ENCODE measurements at places on chromosomes 1 and 21.
A peak's percentile ranks its signal among the peaks of the same experiment; 100 is the strongest.

GRCh38 chr21:39097981-39098380, 85.3 kb downstream of the PSMG1 start:
- DNase-seq, result no peak

DNA sequence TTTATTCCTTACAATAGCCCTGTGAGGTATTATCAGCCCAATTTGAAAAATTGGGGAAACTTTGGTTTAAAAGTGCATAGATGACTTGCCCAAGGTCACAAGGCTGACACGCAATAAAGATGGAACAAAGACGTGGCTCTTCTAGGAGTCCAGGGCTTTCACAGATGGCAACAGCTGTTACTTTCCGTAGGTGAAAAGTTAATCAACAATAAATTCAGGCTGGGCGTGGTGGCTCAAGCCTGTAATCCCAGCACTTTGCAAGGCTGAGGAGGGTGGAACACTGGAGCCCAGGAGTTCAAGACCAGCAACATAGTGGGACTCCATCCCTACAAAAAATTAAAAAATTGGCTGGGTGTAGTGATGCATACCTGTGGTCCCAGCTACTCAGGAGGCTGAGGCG, 87.8 kb upstream of the ATF3 start:
- no peak for DNase-seq

GRCh38 chr1:163512349-163512989, 190.7 kb downstream of the NUF2 start:
- DNase-seq, result no peak

DNA sequence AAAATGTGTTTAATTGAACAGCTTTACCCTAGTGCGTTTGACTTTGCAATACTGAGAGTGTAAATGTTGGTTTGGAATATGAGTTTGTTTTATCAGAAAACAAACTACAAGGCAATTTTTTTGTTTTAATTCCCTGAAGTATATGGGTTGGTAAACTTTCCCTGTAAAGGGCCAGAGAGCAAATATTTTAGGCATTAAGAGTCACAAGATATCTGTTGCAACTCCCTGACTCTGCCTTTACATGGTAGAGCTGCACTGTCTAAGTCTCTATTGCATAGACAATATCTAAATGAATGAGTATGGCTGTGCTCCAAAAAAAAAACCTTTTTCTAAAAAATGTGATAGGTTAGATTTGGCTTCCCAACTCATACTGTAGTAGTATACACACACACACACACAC, 115.1 kb upstream of the PBX1 start:
- no peak for DNase-seq

- no peak for DNase-seq
Measured at GRCh38 chr21:14690886-14691285, 144.8 kb upstream of the SAMSN1 start.

DNA sequence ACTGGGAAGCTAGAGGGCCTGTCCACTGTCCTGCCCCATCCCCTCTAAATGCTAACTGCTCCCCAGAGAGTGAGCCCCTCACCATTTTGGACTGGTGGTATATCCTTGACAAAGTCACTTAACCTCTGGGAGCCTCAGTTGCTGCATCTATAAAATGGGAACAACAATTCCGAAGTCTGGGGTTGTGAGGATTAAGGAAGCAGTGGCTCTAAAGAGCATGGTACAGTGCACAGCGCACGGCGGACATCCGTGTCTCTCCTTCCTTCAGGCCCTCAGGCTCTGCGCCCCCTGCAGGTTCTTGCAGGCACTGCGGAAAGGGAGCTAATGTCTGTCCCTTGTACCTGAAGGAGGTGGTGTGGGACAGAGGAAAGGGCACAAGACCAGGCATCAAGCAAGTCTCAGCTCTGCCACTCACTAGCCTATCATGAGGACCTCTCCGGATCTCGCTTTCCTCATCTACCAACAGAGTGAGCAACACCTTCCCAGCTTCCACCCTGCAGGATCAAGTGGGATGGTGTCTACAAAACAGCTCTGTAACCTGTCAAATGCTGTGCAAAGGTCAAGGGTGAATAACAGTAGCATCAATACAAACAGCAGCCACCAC, 20.1 kb downstream of the ECE1 start:
- DNase-seq, result peak; percentile 93

DNA sequence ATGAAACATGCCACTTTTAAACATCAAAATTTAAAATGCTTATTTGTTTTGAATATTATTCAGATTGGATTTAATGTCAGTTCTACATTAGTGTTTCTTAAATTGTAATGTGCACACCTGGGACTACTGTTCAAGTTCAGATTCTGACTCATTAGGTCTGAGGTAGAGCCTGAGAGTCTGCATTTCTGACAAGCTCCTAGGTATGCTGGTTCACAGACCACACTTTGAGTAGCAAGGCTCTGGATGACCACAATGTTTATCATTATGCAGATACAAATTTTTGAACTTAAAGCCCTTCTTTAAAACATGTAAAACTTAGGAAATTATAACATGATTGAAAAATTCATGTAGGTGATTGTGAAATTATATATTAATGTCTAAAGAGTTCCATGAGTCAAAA, 40.2 kb downstream of the TTLL7 start:
- DNase-seq, result no peak

DNA sequence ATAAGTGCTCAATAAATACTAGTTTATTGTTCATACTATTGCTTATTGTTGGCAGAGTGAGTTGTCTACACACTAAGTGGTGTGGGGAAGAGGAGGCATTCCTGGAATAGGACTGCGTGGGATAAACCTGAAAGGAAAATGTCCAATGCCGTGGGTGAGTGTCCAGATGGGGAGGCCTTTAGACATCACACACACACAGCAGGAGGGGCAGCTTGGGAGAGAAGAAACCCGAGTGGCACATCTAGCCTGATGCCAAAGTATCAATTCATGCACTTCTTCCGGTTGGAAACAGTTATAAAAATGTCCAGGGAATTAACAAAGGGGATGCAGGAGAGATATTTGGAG, 27.3 kb downstream of the CCN1 start:
- DNase-seq, result no peak

DNA sequence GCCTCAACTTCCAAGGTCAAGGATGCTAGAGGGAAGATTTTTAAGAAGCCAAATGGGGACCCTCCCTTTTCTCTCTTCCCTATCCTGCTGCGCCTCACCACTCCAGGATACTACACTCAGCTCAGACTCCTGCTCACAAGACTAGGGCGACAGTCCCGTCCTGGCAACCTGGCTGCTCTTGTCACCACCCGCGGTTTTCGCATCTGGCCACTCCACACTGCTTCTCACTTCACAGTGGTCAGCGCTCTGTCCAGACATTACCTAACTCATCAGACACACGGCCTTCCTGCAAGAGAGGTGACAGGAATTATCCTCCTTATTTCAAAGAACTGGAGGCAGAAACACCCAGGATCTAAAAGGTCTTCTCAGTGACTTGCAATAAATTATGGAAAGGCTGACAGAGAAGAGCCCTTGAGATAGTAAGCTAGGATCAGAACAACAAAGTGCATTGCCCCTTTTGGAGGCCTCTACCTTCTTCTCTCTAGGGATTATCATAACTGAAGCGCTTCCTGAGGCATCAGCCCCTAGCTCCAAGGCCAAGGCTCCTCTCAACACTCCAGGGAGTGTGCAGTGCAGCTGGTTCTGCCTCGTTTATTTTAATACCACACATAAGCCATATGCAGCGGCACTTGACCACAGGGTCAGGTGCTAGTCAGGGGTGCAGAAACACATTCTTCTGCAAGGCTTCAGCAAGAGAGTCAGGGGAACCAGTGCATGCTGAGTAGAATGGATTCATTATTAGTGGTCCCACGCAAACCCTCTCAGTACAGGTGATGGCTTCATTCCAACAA, 41.9 kb downstream of the ASTN1 start:
- no peak for DNase-seq

DNA sequence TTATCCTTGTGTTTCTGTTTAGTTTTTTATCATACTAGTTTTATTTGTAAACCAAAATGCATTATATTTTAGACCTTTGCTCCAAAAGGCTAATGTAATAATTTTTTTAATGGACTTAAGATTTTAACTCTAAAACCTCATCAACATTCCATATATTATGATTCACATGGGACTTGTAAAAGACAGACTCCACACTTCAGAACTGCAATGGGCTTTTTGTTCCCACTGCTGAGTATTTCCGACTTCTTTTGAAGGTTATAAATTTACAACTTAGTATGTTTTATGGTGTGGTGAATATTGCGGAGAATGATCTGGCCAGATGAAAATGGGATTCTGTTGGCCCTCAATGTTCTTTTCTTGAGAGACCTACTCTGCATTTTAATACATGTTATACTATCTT, 678.5 kb downstream of the USP25 start:
- no peak for DNase-seq

- no peak for DNase-seq
Measured at GRCh38 chr1:109118089-109118488, 4.2 kb downstream of the ELAPOR1 start.

DNA sequence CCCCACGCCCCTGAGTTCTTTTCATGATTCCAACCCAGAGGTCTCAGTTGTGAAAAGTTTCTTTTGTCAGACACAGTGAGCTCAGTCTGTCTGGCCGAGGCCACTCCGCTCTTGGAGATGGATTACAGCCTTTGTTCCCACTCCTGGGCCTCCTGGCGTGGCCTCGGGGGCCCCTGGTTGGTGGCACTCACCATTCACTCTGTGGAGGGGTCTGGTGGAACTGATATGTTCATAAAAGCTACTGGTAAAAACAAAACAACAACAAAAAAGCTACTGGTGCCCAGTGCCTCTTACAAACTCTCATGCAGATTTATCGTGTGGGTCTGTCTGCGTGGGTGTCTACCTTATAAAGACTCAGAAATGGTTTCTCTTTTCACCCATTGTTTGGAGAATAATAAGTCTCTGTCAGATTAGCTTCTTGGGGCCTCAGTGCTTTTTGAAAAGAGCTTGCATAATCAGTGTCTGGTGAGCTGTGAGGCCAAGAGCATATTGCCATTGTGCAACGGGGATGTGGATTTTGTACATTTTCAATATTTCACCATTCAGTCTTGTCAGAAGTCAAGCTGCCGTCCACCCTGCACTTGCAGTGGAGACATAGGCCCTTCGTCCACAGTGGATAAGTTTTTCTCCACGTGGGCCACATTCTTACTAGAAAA, 86.7 kb downstream of the GALNT2 start:
- DNase-seq, result no peak

GRCh38 chr21:43892984-43893535, 28.0 kb downstream of the AGPAT3 start:
- no peak for DNase-seq

DNA sequence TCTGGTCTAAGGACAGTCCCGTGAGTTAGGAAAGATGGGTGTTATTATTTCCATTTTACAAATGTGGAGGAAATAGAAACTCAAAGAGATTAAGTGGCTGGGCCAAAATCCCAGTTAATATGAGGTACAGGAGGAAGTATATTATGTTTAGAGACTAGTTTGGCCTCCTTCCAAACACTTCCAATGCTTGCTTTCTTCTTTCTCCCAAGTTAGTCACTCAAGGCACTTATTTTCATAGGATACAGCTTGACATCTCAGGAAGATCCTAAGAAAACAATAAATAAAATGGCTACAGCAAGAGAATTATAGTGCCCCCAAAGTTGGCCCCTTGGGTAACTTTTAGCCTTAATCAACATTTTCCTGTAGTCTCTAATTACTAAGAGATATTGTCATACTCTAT, 47.5 kb upstream of the IPO9 start:
- DNase-seq, result no peak

GRCh38 chr21:42279341-42279871, 35.8 kb downstream of the TFF3 start:
- no peak for DNase-seq

- peak; percentile 62 for DNase-seq
Measured at GRCh38 chr1:22031214-22031962, 21.1 kb upstream of the CDC42 start.

DNA sequence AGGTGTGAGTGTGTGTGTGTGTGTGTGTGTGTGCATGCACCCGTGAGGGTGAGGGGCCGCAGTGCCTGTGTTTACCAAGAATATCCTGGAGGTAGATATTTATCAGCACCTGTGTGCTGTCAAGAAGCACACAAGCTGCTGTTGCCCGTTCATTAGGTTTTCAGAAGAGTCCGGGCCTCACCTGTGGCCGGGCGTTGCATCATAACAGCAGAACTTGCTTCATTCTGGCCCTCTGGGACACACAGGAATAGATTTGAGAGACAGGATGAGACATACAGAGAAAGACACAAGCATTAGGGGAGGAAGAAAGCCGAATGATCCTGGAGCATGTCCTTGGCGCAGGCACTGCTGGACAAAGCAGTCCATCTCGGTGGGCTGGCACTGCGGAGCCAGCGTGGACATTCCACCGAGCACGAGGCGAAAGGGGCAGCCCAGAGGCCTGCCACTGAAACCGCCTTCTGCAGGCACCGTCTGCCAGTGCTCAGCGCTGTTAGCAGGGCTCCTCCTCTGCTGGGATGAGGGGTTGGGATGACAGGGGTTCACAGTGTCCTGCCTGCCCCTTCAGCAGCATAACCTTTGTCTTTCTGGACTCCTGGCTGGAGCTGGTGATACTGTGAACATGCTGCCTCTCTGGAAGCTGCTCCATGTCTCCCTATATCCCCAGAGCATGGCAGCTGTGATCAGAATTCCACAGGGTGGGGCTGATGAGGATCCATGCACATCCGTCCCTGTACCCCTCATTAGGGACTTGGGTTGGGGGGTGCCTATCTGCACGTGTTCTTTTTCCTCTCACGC, 81.1 kb downstream of the PEX14 start:
- DNase-seq, result no peak

DNA sequence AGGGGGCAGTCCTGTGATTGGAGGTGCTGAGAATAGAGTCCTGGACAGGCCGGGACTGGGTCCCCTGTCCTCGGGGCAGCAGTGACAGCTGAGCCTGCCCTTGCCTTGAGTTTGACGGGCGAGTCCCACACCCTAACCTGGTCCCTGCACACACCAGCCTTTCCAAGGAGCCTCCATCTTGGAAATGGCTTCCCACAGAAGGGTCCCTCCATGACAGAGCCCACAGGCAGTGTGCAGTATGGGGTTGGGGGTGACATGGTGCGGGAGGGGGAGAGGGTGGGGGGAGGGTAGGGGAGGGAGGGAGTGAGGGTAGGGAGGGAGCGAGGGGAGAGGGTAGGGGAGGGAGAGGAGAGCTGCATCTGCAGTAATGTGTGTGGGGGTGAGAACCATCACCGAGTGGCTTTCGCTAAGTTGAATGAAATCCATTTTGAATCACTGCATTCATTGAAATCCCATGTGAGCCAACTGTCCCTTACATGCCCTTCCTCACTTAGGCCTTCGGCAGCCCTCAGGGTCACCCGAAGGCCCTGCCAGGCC, 10.1 kb upstream of the TMEM52 start:
- no peak for DNase-seq

DNA sequence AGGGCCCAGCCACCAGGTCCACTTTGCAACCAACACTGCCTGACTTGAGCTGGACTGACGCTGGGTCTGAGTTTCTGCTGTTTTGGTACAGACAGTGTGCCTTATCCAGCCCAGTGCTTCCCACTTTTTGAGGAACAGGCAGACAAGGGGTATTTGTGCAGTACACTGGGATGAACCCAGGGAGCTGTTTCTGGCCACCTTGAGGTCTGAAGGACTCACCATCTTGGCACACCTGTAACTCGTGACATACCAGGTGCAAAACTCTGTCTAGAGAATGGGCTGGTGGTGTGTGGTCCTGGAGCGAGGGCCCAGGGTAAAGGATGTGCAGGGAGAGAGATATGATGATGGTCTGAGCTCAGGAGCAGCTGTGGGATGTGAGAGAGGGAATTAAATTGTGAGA, 148.6 kb downstream of the PCP4 start:
- DNase-seq, result no peak

Data from activated CD4-positive, alpha-beta T cell treated with anti-CD3 and anti-CD28 coated beads for 48 hours (primary cell).